ENCODE measurements at places on chromosomes 3 and 15. TPM values are rescaled to one million over a fixed set of nuclear protein-coding genes. Genes with fewer than 3 reads are reported as not detected.

DNA sequence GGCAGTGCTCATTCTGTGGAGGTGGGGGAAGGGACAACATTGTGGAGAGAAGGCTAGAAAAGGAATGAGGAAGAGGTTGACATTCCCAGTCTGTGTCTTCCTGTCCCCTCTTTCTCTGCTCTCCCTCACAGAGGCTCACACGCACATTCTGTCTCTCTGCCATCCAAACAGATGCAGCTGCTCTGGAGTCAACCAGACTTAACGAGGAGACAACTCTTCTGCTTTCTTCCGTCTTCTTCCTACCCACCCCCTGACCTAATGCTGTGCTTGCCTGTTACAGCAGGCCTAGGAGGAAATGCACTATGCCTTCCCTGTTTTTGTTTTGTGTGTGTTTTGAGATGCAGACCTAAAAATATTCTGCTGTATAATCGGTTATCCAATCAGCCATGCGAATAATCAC, 121.9 kb downstream of the CACNA1D start:
- DNase-seq = no peak

DNA sequence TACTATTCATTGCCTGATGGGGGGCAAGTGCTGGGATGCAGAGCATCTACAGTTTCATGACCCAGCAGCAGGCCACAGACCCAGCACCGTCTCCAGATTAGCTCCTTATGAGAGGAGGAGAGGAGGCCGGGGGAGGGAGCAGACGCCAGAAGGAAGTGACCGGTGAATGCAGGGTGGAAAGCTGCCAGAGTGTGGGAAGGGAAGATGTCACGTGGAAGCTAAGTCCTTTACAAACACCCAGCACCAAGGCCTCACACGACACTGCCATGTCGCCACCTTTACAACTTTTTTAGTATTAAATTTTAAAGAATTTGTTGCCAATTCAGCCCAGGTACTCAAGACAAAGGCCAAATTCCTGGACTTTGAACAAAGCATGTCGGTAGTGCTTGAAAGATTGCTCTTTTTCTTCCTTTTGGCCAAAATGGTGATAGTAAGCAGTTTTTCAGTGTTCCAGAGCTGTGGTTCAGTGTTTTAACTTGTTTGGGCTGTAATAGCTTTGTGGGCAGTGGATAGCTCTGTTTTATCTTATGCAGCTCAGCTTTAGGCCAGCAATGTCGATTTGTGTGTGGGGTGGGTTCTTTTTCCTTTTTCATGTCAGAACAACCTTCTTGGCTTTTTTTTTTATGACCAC, 58.2 kb downstream of the ZBTB38 start:
- no peak for DNase-seq

GRCh38 chr15:88331291-88331690, 74.8 kb upstream of the NTRK3 start:
- peak; percentile 71 for DNase-seq

LRRK1 gene
- 1.4 TPM for total RNA-seq

GRCh38 chr3:46089237-46090011, 62.1 kb upstream of the XCR1 start:
- DNase-seq = peak; percentile 33

DNA sequence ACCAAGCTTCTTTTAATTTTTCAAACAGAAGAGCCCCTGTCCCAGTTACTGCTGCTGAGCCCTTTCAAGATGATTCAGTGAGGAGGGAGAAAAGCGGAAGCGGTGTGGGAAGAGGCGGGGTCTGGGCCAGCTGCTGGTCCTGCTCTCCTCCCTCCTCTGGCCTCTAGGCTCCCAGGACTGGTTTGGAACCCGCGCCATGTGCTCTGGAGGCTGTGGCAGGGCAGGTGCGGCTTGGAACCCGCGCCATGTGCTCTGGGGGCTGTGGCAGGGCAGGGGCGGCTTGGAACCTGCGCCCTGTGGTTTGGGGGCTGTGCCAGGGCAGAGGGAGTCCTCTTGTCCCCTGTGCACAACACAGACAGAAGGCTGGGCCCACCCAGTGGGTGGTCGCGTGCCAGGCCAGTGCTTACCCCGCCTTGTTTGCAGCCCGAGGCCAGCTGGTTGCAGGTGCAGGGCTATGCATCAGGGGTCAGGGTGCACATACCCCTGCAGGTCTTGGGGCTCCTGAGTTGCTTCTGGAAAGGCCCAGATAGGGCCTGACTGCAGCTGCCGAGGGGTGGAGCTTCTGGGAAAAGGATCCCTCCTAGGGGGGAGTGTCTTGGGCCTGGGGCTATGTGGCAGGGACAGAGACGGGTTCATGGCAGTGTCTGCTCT, 12.2 kb downstream of the ALG1L2 start:
- DNase-seq = no peak

CLDN16 gene
- not detected for total RNA-seq

FGF7 gene
- total RNA-seq = not detected

DNA sequence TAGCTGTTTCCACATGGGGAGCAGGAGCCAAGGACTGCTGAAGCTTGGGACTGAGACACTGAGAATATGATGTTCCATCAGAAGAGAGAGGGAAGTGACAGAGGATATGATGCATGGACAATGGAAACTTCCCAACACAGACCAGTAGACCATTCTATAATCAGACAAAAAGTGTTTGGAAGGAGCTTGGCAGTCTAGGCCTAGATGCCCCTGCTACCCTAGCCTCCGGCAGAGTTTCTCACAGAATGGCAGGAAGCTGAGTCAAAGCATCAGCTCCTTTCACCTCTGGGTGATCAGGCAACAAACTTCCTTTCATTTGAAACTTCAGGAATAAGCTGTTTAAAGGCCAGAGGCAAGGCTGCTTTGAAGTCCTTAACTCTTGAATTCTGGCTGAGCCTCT, 222.0 kb downstream of the NEK10 start:
- no peak for DNase-seq

GRCh38 chr15:77505556-77505955, 84.9 kb downstream of the HMG20A start:
- no peak for DNase-seq

- no peak for DNase-seq
These were observed 121.1 kb downstream of the CBLB start for GRCh38 chr3:105747696-105748095.

DNA sequence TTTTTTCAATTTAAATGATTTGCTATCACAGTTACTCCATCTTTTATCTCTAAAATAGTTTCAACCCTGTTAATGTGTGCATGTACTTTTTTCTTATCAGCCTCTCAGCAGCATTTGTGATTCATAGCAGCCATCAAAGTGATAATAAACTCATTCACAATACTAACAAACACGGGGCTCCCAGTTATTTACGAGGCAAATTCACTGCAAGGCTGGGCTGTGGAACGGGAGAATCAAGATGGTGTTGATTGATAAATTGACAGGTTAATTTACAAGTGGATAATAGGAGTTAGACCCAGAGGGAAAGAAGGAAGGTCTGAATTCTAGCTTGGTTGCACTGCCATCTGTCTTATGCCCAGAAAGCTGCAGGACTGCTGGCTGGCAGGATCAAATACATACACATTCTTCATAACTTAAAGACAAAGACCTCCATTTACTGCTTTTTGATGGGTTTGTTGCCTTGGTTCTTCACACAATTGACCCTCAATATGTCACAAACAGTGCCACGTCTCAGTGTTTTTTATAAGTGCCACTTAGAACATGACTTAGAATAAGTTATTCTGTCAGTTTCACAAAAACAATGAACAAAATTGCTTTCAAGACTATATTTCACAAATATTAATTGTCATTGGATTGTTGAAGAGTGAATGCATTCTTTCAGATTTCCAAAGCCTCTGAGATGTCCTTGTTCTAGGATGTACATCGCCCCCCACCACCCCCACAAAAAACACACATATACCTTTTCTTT, 562.8 kb downstream of the NR2F2 start:
- no peak for DNase-seq

DNA sequence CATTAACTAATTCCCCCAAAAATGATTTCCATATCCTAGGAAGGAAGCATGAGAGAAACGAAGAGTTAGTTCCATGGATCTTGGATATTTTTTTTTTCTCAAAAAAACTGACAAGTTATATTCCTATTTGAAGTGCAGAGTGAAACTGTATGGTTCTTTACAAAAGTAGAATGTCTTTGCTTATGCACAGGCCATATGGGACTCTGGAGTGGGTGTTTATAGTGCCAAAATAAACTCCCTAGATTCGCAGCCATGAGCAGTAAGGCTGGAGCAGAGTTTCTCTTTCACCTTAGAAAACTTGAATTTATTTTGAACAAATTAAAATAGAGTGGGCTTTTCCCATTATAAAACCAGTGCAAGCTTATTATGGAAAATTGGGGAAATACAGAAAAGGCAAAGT, 239.7 kb downstream of the PDCD6IP start:
- no peak for DNase-seq

DNA sequence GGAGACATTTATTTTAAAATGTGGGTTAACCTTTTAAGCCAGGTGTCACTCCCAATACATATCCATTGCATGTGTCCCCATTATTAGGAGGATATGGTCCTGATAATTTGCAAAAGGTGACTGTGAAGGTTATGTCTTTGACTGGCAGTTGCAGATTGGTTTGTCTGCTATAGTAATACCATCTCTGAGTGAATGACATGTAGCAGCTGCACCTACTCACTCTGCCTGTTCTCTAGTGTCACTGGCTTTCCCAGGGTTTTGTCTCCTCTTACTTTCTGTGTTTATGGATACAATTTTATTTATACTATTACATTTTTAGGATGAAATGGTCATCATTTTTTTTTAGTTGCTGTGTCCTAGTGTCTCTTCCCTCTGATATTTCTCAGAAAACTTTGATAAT, 393.2 kb downstream of the C3orf38 start:
- DNase-seq = no peak
